Fibroblast of upper back skin (primary cell): ENCODE measurements at places on chromosomes 6 and 20.

- no peak for DNase-seq
Observed at GRCh38 chr6:157995458-157995857, 13.8 kb downstream of the SYNJ2 start.

GRCh38 chr6:164882236-164882635, 427.2 kb downstream of the C6orf118 start:
- DNase-seq, result no peak

DNA sequence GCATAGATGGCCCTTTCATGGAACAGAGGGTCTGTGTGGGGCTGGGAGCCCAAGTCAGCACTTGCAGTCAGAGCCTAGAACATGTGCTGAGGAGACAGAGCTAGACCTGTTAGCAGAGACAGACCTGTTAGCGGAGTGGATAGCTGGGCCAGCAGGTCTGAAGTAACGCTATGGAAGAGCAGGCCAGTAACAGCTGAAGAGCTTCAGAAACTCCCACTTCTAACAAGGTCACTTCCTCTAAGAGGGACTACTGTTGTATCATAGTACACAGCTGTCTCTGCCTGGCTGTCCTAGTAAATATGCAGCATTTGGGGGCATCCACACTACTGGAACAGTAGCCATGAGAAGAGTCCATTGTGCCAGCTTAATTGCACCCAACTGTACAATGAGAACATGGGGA, 41.2 kb upstream of the POLR1H start:
- no peak for DNase-seq

DNA sequence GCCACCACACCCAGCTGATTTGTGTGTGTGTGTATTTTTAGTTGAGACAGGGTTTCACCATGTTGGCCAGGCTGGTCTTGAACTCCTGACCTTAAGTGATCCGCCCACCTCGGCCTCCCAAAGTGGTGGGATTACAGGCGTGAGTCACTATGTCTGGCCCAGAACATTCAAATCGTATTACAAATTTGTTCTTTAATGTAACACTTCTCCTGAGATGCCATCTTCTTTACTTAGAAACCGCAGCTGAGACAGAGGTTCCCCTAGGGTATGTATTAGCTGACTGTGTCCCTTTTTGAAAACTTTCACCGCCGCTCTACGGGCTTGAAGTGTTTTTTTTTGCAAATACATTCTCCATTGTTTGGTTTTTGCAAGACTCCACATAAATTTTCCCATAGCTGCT, 62.6 kb downstream of the TOX2 start:
- peak; percentile 27 for DNase-seq

DNA sequence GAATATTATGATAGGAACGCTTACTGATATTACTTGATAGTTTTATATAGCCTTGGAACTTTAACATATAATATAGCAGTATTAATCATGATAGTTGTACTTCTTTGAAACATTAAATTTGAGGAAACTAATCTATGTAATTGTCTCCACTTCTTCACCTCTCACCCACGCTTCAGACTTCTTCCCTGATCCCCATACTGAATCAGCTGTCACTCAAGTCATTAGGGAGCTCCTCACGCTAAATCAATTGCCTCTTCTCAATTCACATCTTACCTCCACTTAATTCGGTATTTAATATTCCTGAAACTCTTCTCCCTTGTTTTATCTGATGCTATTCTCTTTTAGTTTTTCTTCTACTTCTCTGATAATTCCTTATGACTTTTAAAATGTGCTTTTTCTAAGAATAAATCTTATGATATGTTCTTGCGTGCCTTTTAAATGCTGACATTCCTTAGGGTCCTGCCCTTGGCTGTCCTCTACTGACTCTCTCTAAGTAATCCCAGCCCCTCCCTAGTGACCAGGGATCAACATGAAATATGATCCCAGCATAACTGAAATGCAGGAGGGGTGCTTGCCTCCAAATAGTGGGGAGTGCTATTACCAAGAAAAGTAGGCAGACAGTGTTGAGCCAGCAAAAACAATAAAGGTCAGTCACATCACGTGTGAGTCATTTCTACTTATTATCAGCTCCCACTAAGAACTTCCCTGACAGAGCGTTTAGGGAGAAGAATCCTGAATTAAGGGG, 9.9 kb downstream of the ANKRD66 start:
- no peak for DNase-seq

- peak; percentile 11 for DNase-seq
Observed at GRCh38 chr20:59402681-59403080, 102.3 kb downstream of the EDN3 start.

GRCh38 chr20:51833326-51833725, 31.0 kb upstream of the SALL4 start:
- no peak for DNase-seq
